Natural killer cell treated with Interleukin-12 subunit alpha and Interleukin-12 subunit beta and Interleukin-15 and Interleukin-18, amount 100 ng/mL, for 72 hours (primary cell): ENCODE measurements at places on chromosomes 6 and 20. TPM values are rescaled to one million over a fixed set of nuclear protein-coding genes. Genes with fewer than 3 reads are reported as not detected.

GRCh38 chr6:77403424-77403823 lies 59.9 kb downstream of the HTR1B start:
- peaks cover 6% of the 10 kb centered on the region for H3K36me3 ChIP-seq
- no peaks in the 10 kb centered on the region for H3K27me3 ChIP-seq
- H3K4me3 ChIP-seq: no peak overlapping the region
- no peaks in the 10 kb centered on the region for H3K4me1 ChIP-seq
- DNase-seq: no peak

DNA sequence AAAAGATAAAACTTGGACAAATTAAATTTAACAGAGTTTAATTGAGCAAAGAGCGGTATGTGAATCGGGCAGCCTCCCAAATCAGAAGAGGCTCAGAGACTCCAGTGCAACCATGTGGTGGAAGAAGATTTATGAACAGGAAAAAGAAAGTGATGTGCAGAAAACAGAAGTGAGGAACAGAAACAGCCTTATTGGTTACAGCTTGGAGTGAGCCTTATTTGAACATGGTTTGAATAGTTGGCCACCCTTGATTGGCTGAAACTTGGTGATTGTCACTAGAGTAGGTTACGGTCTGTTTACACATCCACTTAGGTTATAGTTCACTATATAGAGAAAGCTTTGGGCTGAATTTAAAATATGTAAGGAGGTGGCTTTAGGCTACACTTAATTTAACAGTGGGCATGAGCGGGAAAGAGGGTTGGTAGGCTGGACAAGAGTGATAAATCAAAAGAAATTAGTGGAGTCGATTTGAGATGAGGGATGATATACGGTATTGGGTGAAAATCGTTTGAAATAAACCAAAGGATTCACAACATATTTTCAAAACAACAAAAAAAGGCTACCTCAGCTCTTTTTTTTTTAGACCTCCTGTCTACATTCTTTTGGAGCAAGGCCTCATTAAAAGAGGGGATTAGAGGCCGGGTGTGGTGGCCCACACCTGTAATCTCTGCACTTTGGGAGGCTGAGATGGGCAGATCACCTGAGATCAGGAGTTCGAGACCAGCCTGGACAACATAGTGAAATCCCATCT lies 84.3 kb upstream of the PREP start:
- peak overlapping the region; percentile 65 for H3K4me3 ChIP-seq
- no peak for DNase-seq
- H3K4me1 ChIP-seq: peaks cover 52% of the 10 kb centered on the region

DNA sequence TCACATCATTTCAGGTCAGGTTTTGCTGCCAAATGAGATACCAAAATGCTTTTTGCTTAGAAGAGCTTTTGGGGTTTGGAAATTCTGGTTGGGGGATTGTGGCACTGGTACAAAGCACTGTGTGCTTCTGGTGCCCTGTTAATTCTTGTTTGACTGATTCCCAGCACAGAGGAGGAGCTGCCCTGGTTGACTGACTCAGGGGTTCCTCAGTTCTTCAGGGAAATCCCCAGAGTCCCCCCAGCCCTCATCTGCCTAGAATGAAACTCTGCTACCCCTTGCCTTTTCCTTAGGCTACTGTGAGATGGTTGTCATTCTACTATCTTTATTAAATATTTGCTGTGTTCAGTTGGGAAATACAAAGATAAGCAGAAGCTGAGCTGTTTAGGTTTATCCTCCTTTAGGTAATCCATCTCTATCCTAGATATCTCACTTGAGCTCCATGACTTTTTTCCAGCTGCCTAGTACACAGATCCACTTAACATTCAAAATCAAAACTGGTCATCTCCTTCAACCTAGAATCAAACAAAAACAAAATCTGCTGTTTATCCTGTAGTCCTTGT lies 24.9 kb upstream of the TSPYL1 start:
- no peaks in the 10 kb centered on the region for H3K36me3 ChIP-seq
- DNase-seq: no peak
- peaks cover 17% of the 10 kb centered on the region for H3K4me1 ChIP-seq
- H3K27ac ChIP-seq: peak overlapping the region; percentile 83

GRCh38 chr6:190596-191395 lies 101.5 kb upstream of the DUSP22 start:
- peak overlapping the region; percentile 93 for H3K27ac ChIP-seq
- H3K36me3 ChIP-seq: no peaks in the 10 kb centered on the region
- H3K4me1 ChIP-seq: peaks cover 57% of the 10 kb centered on the region
- peak overlapping the region; percentile 88 for H3K4me3 ChIP-seq

DNA sequence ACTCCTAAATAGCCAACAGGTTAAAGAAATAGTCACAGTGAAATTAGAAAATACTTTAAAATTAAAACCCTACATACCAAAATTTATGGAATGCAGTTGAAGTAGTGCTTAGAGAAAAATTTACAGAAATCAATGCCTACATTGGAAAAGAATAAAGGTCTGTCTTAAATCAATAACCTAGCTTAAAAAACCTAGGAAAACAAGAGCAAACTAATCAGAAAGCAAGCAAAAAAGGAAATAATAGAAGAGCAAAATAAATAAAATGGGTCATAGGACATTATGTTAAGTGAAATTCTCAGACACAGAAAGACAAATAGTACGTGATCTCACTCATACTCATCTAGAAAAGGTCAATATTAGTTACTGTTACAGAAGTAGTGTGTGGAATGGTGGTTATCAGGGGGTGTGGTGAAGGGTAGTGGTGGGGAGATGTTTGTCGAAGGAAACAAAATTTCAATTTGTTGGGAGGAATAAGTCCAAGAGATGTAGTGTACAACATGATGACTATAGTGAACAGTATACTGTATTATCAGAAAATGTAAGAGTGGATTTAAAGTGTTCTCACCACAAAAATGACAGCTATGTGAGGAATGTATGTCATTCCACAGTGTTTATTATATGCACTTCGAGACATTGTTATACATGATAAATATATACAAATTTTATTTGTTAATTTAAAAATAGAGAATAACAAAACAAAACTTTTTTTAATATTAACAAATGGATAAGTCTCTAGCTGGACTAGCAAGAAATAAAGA lies 423.6 kb downstream of the CDH26 start:
- H3K27me3 ChIP-seq: peaks cover 27% of the 10 kb centered on the region
- DNase-seq: no peak
- no peak overlapping the region for H3K27ac ChIP-seq

- peaks cover 7% of the 10 kb centered on the region for H3K4me1 ChIP-seq
- no peak overlapping the region for H3K4me3 ChIP-seq
- H3K36me3 ChIP-seq: peaks cover 13% of the 10 kb centered on the region
These were observed 25.6 kb downstream of the SNX9 start for GRCh38 chr6:157848693-157849092.

- no peaks in the 10 kb centered on the region for H3K4me1 ChIP-seq
- peak; percentile 50 for DNase-seq
- no peaks in the 10 kb centered on the region for H3K36me3 ChIP-seq
- H3K27ac ChIP-seq: no peak overlapping the region
- H3K27me3 ChIP-seq: peaks cover 19% of the 10 kb centered on the region
These were observed 93.4 kb downstream of the DACT2 start for GRCh38 chr6:168226061-168226752.

DNA sequence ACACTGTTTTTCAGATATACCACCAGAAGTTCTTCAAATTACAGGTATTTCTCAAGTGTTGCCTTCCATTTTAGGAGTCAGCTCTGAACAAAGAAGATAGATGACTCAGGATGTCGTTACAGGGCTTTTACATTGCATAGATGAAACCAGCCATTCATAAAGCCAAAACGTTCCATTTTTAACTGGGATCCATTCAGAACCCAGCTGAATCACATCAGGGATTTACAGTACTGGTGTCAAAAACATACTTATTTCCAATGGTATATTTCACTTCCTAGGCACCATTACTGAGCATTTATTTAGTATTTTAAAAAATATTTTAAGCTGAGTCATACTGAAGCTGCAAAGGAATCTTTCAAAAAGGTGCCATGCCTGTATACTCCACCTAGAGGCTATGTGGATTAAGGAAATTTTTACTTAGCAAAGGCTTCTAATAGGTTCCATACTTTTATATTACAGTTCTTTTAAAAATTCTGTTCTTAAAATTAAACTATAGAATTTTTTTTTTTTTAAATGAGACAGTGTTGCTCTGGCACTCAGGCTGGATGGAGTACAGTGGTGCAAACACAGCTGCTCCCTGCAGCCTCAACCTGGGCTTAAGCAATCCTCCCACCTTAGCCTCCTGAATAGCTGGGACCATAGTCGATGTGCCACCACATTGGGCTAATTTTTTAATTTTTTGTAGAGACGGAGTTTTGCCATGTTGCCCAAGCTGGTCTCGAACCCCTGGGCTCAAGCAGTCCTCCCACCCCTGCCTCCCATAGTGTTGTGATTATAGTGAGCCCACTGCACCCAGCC lies 2.6 kb downstream of the ASF1A start:
- DNase-seq: no peak
- H3K27me3 ChIP-seq: no peaks in the 10 kb centered on the region
- H3K4me1 ChIP-seq: peaks cover 49% of the 10 kb centered on the region
- H3K36me3 ChIP-seq: peaks cover 19% of the 10 kb centered on the region

DNA sequence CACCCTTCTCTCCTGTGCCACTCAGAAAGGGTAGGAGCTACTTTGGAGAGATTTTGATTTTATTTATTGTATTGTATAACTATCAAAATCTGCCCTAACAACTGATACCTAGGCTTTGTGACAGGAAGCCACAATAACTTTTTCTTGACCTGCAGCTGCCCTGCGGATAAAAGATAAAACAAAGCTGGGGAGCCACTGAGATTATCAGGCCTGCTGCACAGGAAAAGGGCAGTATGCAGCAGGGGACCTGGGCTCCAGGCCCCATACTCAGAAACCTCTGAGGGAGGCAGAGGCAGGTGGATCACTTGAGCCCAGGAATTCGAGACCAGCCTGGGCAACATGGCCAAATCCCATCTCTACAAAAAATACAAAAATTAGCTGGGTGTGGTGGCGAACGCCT lies 980 bp upstream of the SNX21 start:
- peak overlapping the region; percentile 78 for H3K27ac ChIP-seq
- H3K4me1 ChIP-seq: peaks cover 10% of the 10 kb centered on the region
- no peaks in the 10 kb centered on the region for H3K36me3 ChIP-seq
- H3K27me3 ChIP-seq: peaks cover 3% of the 10 kb centered on the region
- H3K4me3 ChIP-seq: peak overlapping the region; percentile 85

DNA sequence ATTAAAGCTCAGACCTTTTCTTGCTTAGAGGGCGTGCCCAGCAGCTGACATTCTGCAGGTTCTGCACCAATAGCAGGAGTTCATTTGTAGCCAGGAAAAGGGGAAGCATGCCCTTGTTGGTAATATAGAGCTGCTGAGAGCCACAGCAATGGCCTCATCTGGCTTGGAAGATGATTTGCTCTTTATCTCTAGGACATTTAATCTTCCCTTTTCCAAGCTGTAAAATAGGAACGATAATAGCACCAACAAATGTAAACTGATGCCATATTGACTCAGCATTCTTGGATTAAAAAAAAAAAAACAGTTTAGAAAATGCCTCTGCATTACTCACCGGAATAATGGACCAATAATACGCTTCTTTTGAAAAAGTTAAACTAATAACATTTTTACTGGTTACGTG lies 93.4 kb upstream of the SLC2A12 start:
- no peak overlapping the region for H3K27ac ChIP-seq
- no peak overlapping the region for H3K4me3 ChIP-seq
- DNase-seq: no peak
- H3K27me3 ChIP-seq: peaks cover 10% of the 10 kb centered on the region
- no peaks in the 10 kb centered on the region for H3K36me3 ChIP-seq

DNA sequence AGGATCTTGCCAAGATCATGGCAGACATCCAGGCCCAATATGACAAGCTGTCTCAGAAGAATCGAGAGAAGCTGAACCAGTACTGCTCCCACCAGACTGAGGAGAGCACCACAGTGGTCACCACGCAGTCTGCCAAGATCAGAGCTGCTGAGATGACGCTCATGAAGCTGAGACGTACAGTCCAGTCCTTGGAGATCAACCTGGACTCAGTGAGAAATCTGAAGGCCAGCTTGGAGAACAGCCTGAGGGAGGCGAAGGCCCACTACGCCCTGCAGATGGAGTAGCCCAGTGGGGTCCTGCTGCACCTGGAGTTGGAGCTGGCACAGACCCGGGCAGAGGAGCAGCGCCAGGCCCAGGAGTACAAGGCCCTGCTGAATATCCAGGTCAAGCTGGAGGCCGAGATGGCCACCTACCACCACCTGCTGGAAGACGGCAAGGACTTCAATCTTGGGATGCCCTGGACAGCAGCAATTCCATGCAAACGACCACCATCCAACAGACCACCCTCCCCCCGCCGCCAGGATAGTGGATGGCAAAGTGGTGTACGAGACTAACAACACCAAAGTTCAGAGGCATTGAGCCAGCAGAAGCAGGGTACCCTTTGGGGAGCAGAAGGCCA lies 44.7 kb upstream of the GRM4 start:
- no peak overlapping the region for H3K4me3 ChIP-seq
- H3K4me1 ChIP-seq: no peaks in the 10 kb centered on the region
- no peak overlapping the region for H3K27ac ChIP-seq
- DNase-seq: no peak
- no peaks in the 10 kb centered on the region for H3K27me3 ChIP-seq

- no peak for DNase-seq
- H3K4me3 ChIP-seq: no peak overlapping the region
- H3K27me3 ChIP-seq: no peaks in the 10 kb centered on the region
- no peaks in the 10 kb centered on the region for H3K36me3 ChIP-seq
- H3K27ac ChIP-seq: peak overlapping the region; percentile 38
- peaks cover 7% of the 10 kb centered on the region for H3K4me1 ChIP-seq
These were observed 11.8 kb downstream of the CPNE5 start for GRCh38 chr6:36827261-36828079.

GRCh38 chr6:91600561-91600960 lies 1013.7 kb upstream of the MAP3K7 start:
- DNase-seq: no peak
- H3K27ac ChIP-seq: no peak overlapping the region

GRCh38 chr20:3786126-3786484 lies 435 bp downstream of the CENPB start:
- H3K4me3 ChIP-seq: peak overlapping the region; percentile 77
- H3K27me3 ChIP-seq: no peaks in the 10 kb centered on the region
- peaks cover 39% of the 10 kb centered on the region for H3K4me1 ChIP-seq

- H3K4me3 ChIP-seq: no peak overlapping the region
- H3K36me3 ChIP-seq: no peaks in the 10 kb centered on the region
- H3K27me3 ChIP-seq: no peaks in the 10 kb centered on the region
- no peak for DNase-seq
These were observed 15.7 kb downstream of the NRSN2 start for GRCh38 chr20:362271-363254.

DNA sequence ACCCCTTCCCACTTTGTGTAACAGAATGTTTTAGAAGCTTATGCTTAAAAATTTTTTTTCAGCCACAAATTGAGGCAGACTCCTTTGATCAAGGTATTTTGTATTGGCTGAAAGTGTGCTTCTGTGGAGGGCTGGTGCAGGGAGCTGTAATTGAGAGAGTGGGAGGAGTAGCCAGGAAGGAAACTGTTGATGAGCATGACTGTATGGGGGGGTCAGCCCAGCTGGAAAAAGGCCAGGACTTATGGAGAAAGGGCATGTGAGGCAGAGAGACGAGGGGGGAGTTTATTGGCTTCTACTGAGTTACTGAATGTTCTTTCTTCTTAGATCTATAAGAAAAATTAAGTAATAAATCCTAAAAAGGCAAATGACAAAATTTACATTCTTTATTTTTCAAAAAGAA lies 13.4 kb downstream of the RFPL4B start:
- H3K4me1 ChIP-seq: no peaks in the 10 kb centered on the region
- H3K36me3 ChIP-seq: no peaks in the 10 kb centered on the region
- H3K4me3 ChIP-seq: no peak overlapping the region
- peaks cover 13% of the 10 kb centered on the region for H3K27me3 ChIP-seq
- no peak for DNase-seq

LPIN3 gene
- total RNA-seq: 0.21 TPM

ADGRF5 gene
- total RNA-seq: not detected

RWDD2A gene
- 1.5 TPM for total RNA-seq

TULP1 gene
- not detected for total RNA-seq

MRAP2 gene
- total RNA-seq: not detected

ZC3H12D gene
- total RNA-seq: 2.1 TPM
